Activated T-helper 1 cell treated with Interleukin-2 at 50 U/mL for 16 hours (primary cell): ENCODE measurements at places on chromosomes 2 and 18.

DNA sequence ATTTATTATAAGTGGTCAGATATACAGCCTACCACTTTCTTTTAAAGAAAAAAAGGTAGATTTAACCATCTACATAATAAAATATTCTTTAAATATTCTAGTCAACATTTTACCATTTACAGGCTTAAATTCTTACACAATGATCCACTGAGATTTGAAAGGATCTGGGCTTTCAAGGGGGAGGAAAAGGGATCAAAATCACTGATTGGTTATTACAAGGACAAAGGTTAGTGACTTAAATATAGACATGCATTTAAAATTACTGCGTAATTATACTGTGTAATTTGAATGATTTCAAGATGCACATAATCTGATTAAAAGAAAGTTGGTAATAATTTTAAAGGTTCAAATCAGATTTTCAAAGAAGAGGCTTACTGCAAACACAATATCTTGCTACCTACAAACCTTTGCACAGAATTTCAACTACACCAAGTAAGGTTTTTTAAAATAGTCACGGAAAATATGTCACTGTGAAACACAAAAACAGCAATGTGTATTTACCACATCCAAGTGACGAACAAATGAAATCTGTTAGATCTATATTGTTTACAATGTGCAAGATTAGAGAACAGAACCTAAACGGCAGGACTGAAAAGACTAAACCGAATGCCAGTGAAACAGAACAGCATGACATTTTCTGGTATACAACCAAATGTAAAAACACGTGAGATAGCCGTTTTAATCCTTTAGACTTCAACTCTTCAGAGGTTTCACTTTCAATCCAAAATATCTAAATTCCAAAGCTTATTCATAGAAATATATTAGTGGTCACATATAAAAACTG is 40.8 kb downstream of the RTN4 start:
- DNase-seq: no peak

DNA sequence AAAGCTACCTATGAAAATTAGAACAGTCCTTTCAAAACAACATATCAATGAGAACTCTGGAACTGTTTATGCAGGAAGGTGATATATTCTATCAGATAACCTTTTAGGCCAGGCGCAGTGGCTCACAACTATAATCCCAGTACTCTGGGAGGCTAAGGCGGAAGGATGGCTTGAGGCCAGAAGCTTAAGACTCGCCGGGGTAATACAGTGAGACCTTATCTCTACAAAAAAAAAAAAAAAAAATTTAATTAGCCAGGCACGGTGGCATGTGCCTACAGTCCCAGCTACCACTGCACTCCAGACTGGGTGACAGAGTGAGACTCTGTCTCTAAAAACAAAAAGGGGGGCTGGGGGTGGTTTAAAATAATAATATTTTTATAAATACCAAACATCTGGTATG is 77.9 kb downstream of the OSBPL1A start:
- DNase-seq: no peak

DNA sequence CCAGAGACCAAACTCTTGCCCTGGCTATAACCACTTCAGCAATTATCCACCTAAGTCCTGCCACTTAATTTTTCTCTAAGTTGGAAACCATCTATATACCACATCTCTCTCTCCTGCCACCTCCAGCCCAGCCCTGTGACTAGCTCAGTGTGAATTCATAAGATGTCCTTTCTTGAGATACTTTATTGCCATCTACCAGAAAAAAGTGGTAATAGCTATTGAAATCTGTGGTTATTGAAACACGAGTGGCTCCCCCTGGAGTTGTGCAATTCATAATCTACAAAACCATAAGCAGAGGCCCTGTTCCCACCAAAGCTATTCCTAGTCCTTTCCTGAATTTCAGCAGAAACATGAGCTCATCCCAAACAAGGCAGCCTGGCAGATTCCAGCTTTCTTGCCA is 324.0 kb downstream of the TXNL1 start:
- DNase-seq: no peak

DNA sequence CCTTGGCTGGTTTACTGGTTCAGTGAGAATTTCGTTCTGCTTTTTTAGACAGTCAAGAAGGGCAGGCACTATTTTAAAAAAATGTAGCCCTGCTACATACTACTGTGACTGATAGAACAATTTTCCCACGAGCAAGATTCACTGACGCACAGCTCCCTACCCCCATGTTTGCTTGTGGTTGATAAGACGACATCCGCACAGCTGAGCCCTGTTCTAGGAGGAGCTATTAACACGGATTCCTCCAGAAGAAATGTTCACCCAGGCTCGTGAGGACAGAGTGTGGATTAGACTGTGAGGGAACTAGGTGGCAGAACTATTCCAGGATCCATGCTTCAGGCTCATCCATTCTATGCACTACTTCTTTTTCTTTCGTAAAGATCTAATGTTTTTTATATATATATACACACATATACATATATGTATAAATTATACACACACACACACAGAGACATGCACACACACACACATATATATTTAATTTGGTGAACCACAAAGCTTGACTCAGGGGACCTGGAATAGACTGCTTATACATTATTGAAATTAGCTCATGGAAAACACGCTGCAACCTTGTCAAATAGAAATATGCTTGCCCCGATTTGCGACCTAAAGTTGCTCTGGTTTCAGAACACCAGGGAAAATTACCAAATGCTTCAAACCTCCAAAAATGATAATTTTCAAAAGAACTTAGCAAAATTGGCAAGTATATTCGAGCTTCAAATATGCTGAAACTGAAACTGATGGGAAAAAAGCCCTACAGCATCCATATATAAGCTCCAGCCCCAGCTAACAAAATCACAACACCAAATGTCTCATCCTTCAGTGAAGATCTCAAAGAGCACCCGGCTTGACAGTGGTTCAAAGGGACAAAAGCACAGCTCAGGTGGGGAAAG is 370.4 kb downstream of the SOCS6 start:
- DNase-seq: peak; percentile 13

GRCh38 chr2:182616471-182617393 is 99.3 kb upstream of the DNAJC10 start:
- no peak for DNase-seq

- no peak for DNase-seq
Measured at GRCh38 chr2:203798296-203799087, 69.1 kb upstream of the CTLA4 start.

DNA sequence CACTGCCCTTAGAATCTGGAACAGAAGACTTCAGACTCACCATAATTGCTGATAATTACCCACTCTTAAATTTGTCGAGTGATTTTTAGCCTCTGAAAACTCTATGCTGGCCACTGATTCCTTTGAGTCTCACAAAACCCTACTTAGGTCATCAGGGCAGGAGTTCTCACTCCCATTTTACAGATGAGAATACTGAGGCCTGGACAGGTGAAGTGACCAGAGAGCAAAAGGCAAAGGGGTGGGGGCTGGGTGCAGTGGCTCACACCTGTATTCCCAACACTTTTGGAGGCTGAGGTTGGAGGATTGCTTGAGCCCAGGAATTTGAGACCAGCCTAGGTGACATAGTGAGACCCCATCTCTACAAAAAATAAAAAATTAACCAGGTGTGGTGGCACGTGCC is 34.8 kb upstream of the SLC35F6 start:
- DNase-seq: no peak

GRCh38 chr2:241659150-241659739 is 21.8 kb downstream of the ATG4B start:
- DNase-seq: no peak

DNA sequence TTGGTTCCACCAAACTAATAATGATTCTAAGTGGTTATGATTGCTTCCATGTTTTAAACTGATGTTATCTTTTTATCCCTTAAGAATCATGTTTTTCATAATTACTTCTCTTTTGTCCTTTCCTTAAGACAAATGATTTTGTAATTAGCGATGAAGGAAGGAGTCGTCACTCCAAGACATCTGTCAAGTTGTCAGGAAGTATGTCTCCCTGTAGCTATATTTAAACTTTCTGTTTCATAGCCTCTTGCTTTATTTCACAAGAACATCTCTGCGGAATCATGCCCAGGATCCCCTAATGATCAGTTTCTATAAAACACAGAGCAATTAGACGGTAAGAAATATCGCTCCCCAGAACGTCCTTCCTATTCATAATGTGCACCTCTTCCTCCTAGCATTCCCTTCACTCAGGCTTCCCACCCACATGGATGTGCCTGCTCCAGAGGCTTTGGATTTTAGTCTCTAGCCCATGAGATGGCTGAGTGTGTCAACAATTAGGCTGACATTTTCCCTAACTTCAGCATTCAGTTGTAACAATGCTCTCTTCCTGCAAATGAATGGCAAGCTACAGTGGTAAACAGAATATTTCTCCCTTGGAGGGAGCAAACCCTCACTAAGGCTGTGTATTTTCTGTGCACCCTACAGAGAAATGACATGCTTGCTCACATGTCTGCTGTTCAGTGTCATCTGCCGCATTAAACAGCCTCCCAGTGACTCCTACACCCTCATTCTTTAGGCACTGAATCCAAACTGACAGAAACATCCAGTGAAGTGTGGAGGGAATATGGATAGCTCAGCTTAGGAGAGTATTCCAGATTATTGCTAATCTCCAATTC is 879.6 kb upstream of the CELF4 start:
- DNase-seq: no peak

DNA sequence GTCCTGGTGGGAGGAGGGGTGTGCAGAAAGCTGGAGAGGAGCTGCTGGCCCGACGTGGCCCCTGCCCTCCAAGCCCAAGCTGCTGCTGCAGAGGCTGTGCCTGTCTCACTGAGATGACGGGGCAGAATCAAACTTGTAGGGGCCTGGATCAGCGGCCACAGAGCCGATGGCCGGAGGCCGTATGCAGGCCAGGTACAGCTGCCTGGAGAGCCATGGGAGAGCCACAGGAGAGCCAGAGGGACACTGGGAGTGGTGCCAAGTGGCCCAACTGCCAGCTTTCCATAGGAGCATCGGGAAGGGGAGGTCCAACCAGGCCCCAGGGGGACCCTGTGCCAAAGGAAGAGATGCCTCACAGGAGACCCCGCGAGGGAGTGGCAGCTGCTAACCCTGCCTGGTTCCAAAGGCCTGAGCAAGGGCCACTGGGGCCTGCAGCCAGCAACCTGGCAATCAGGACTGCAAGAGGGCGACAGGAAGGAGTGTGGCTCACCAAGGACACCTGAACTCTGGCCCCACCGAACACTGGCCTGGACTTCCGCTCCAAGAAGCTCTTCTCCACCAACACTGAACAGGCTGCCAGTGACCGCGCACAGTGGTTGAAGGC is 70.7 kb downstream of the HDAC4 start:
- no peak for DNase-seq

DNA sequence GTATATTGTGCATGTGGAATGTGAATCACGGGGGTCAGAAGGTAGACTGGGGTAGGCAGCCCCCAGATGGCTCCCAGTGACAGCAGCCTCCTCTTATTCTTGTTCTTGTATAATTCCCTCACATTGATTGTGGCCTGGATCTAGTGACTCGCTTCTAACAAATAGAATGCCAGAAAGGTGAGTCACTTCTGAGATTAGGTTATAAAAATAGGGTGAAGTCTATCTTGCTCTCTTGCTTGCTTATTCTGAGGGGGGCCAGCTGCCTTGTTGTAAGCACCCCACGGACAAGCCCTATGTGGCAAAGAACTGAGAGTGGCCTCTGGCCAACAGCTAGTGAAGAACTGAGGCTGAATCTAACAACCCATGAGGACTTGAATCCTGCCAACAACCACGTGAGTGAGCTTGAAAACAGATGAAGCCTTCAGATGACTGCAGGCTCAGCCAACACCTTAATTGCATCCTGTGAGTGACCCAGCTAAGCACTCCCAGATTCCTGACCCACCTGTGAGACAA is 15.6 kb upstream of the RMND5A start:
- DNase-seq: no peak

DNA sequence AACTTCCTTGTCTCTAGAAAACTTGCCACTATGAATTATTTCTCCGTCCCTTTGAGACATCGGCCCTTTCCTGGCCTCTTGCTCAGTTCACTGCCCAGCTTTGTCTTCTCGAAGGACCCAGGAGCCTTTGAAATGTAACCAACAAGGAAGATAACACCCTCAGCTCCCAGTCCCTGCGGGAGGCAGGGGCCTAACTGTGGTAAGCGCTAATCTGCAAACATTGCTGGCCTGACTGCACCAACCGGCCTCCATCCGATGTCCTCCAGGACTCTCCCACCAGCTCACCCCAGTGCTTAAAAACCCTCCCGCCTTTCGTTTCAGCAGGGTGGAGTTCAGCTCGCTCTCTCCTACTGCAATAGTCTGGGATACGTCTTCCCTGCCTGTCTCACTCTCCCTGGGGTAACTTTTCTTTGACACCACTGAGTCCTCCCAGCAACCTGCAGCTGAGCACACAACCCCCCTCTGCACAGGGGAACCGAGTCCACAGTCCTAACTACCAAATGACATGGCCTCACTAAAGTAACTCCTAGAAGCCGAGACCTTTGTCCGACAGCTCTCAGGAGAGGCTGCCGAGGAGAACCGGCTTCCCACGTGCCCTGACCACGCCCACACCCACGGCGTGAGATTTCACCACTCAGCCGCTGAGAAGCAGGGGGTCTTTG is 76.1 kb downstream of the MBP start:
- no peak for DNase-seq

DNA sequence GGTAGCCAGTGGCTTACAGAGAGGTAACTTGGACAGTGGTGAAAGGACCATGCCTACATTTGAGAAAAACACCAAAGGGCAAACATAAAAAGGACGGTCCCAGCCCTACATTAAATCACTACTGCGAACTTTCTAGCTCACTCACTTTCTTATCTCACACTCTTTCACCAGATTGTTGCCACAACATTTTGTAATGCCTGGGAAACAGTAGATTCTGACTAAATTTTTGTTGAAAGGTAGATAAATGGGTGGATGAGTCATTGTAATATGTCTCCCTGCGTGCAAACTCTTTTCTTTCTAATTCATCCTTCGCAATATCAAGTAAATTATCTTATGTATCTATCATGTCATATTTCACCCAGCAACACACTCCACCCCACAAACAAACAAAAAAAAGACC is 192.2 kb downstream of the IRS1 start:
- no peak for DNase-seq

DNA sequence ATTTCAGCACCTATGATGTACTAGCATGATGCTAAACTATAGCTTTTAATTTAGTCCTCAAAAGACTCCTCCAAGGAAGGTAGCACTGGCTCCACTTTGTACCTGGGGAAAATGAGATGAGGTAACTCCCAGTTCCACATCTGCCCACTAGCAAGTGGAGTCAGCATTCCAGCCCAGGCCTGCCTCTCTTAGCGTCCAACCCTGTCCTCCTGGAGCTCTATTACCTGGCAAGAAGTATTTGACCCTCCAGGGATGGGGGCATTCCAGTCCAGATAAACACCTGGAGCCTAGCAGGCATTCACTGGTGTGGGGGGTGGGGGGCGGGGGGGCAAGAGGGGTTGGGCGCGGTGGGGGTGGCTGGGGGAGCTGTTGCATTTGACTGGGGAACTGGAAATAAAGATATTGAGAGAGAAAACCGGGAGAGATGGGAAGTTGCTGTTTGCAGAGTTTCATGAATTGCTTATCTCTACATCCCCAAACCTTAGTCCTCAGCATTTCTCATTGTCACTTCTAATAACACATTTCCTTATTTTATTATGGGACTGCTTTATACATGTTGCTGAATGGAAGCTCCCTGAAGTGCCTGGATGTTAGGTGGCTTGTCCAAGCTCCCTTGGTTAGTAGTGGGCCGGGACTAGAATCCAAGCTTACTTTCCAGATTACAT is 22.0 kb upstream of the FZD5 start:
- DNase-seq: no peak
